NCI-H1092 (cell line): ENCODE measurements at places on chromosomes 16 and 17.

DNA sequence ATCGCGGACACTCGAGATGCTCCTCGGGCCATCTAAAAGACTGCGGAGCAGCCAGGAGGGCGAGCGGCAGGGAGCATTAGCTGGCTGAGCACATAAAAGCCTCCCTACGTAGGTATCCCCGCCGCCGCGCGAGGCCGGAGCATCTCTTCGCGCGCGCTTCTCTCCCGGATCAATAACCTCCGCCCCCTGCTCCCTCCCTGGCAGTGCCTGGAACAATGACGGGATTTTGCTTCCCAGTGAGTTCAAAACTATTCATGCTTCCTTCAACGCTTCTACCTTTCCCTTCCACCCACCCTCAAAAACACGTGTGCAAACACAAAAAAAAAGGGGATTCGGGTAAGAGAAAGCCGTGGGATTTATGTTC, 984 bp downstream of the CENPV start:
- peak; percentile 42 for DNase-seq

DNA sequence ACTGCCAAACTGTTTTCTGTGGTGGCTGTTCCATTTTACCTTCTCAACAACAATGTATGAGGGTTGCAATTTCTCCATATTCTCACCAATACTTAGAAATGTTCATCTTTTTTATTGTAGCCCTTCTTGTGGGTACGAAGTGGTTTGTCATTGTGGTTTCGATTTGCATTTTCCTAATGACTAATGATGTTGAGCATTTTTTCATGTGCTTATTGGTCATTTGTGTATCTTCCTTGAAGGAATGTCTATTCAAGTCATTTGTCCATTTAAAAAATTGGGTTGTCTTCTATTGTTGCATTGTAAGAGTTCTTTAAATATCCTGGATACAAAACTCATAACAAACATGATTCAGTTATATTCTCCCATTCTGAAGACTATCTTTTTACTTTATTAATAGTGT, 47.5 kb upstream of the CCL2 start:
- no peak for DNase-seq

- DNase-seq, result no peak
Measured at GRCh38 chr16:24217461-24217860, 38.7 kb upstream of the CACNG3 start.

- DNase-seq, result no peak
Measured at GRCh38 chr17:79794659-79795511, 2.0 kb downstream of the CBX8 start.

GRCh38 chr16:67499106-67499505, 15.8 kb upstream of the AGRP start:
- no peak for DNase-seq

- no peak for DNase-seq
Measured at GRCh38 chr16:85941863-85942644, 43.1 kb downstream of the IRF8 start.
